Esophagus squamous epithelium (tissue), 5 donors: ENCODE measurements at places on chromosomes 4 and X.

- no peak for DNase-seq
Measured at GRCh38 chrX:9114245-9114644, 80.3 kb upstream of the FAM9B start.

GRCh38 chr4:109978704-109979454, 66.2 kb downstream of the EGF start:
- no peak for DNase-seq

- DNase-seq = no peak
Measured at GRCh38 chrX:13345037-13345436, 25.2 kb upstream of the ATXN3L start.

- no peak for DNase-seq
Measured at GRCh38 chrX:107565931-107566603, 62.2 kb upstream of the PRPS1 start.

DNA sequence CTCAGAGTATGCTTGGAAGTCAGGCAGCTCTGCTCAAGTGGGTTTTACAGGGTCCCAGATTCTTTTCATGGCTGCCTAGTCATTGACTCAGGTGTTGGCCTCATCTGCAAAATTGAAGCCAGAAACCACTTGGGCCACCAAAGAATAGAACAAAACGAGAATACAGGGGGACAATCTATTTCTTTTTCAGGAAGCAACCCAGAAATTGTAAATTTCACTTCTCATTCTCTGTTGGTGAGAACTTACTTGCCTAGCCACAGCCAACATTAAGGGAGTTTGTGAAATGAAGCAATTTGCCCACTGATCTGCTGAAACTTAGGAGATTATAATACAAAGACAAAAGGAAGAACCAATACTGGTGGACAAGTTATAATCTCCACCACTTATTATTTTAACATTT, 8.6 kb upstream of the TKTL2 start:
- no peak for DNase-seq

GRCh38 chr4:1409079-1409478, 2.8 kb upstream of the NKX1-1 start:
- DNase-seq = no peak
